ENCODE measurements at places on chromosomes 5 and 9.

GRCh38 chr9:20512106-20512505 lies 110.2 kb downstream of the MLLT3 start:
- DNase-seq, result peak; percentile 55

GRCh38 chr9:8241201-8241600 lies 441.6 kb upstream of the DMAC1 start:
- DNase-seq, result no peak

GRCh38 chr9:3480353-3480655 lies 45.5 kb downstream of the RFX3 start:
- no peak for DNase-seq

GRCh38 chr9:136297016-136297691 lies 6.7 kb downstream of the CCDC187 start:
- DNase-seq, result no peak

GRCh38 chr5:83589786-83590185 lies 118.2 kb downstream of the VCAN start:
- no peak for DNase-seq

GRCh38 chr9:131500939-131501541 lies 1.7 kb upstream of the POMT1 start:
- DNase-seq, result no peak

- DNase-seq, result no peak
Observed at GRCh38 chr9:3285365-3286161, 240.2 kb downstream of the RFX3 start.

DNA sequence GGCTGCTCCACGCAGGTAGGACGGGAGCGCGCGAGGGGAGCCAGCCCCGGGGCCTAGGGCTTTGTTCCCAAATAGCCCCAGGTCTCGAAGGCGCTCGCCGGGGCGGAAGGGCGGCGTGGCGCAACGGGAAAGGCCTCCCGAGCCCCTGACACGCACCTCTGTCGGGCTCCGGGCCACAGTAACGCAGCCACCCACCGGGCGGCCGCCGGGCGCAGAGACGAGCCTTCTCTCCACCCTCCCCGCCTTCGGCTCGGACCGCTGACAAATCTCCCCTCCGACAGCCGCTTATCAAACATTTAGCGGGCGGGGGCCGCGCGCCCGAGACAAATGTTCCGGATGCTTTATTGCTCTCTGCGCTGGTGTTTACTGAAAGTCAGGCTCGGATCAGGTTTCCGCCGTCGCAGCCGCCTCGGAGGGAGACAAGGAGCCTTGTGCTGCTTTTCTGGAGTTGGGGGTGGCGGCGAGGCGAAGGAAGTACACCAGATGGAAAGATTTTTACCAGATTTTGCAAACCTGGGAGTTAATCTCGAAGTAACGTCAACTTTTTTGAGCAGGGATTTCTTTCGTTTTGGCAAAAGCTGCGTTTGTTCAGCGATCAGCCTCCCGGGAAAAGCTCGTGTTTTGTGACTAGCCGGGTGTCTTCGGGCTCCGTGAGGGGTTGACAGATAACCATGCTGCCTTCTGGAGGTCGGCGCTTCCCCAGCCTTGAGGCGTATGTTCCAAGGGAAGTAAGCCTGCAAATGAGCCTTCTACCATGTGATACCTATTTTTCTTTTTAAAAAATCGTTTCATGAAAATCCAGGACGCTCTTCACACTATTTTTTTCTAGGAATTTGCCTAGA lies 950 bp downstream of the RGMB start:
- DNase-seq, result no peak

GRCh38 chr9:22050924-22051323 lies 41.8 kb upstream of the CDKN2B start:
- DNase-seq, result no peak

- no peak for DNase-seq
Observed at GRCh38 chr9:108994695-108995094, 18.6 kb downstream of the CTNNAL1 start.

DNA sequence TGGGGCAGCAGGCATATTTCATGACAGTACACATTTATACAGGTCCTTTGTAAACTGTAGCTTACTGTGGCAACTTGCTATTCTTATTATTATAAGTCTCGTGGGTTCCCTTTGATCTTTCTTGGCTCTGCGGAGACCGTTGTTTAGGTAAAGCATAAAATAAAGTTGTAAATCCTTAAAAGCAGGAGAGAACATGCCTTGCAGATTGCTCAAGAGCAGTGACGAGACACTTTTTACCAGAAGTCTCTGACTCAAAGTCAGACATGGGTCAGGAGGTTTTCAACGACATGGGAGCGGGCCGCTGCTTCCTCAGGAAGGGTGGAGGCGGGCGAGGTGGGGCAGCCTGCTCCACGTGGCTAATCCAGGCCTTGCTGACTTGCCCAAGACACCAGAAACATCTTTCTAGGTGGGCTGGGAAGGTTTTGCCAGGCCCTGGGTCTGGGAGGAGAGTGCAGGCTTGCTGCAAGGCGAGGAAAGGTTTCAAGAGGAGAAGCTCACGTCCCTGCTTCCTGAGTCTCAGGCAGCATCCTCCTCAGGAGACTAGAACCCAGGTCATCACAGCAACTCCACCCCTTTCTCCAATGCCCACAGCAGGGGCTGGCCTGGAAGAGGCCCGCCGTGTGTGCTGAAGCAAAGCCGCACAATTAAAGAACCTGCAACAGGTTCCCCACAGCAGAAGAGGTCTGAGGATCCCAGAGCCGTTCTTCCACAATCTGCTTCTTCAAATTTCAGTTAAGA lies 6.5 kb downstream of the TBC1D2 start:
- peak; percentile 46 for DNase-seq

DNA sequence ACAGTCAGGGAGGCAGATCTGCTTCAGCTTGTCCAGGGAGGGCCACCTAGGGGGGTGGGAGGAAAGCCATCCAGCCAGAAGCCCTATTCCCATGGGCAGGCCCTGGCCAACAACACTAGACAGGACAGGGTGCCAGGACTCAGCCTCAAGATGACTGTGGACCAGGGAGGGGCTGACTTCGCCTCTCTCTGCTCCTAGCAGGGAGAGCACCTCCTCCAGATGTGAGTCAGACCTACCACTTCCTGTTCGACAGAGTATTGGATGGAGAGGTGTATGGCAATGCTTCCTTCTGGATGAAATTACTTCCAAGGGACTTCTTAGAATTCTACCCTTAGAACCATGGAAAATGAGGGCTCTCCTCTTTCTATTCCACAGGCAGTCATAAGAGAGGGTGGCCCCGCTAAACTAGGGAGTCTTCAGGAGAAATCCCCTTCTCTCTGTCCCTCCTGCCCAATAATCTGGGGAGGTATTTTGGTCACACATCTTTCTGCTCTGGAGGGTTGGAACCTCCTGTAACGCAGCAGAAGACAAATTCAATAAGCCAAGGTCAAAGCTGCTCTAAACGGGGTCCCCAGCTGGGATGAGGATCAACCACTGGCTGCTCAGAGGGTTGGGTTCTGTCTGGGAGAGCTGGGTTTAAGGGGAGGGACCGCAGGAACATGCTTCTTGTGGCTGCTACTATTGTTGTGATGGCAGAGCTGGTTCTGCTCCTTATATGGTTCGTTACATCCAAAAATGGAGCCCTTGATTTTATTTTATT lies 23.2 kb upstream of the RCL1 start:
- no peak for DNase-seq

GRCh38 chr5:111010783-111011182 lies 60.7 kb upstream of the TSLP start:
- DNase-seq, result no peak

GRCh38 chr5:58969253-58969652 lies 386.4 kb downstream of the RAB3C start:
- DNase-seq, result no peak

DNA sequence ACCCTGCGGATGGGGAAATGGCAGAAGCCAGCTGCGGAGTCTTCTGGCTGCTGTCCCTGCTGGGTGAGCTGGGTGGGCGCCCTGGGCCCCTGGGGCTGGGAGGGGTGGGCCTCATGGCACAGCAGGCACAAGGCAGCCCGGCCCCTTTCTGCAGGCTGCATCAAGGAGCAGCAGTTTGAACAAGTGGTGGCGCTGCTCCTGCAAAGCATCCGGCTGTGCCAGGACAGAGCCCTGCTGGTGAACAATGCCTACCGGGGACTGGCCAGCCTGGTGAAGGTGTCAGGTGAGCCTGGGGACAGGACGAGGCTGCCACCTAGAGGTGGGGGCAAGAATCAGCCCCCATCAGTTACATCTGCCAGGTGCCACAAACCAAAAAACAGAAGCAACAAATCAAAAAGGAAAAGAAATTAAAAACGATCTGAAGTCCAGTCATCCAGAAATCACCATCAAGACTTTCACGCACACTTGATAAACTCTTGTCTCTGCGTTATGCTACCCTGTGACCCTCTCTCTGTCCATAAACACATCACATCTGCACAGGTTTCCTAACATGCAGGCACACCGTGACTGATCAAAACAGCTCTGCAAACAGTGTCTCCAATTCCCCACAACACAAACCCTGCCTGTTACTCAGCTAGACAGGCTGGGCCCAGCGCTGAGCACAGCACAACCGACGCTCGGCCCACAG lies 13.9 kb downstream of the REXO4 start:
- no peak for DNase-seq

GRCh38 chr9:4048441-4048840 lies 251.4 kb downstream of the GLIS3 start:
- DNase-seq, result peak; percentile 42

- no peak for DNase-seq
Observed at GRCh38 chr5:145450286-145450885, 384.8 kb downstream of the PRELID2 start.

GRCh38 chr5:123107343-123108244 lies 18.6 kb downstream of the PRDM6 start:
- DNase-seq, result no peak

- DNase-seq, result no peak
Observed at GRCh38 chr9:134159566-134160245, 4.7 kb downstream of the RNU6ATAC start.

DNA sequence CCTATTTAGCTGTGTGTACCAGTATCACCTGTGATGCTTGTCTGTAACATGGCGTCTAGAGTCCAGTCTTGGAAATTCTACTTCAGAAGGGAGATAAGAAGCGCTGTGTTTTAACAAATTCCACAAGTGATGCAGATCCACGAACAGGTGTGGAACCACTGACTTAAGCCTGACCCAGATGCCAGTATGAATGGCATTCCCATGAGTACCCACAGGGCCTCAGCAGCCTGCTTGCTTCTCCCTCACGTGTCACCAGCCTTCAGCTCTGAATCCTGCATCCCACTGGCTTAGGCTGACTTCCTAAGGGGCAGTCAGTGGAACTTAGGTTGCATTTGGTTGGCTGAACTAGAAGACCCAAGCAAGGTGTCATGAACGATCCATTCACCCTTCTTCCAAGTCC lies 8.5 kb upstream of the DENND1A start:
- DNase-seq, result no peak

GRCh38 chr9:1738511-1739100 lies 276.5 kb upstream of the SMARCA2 start:
- no peak for DNase-seq

DNA sequence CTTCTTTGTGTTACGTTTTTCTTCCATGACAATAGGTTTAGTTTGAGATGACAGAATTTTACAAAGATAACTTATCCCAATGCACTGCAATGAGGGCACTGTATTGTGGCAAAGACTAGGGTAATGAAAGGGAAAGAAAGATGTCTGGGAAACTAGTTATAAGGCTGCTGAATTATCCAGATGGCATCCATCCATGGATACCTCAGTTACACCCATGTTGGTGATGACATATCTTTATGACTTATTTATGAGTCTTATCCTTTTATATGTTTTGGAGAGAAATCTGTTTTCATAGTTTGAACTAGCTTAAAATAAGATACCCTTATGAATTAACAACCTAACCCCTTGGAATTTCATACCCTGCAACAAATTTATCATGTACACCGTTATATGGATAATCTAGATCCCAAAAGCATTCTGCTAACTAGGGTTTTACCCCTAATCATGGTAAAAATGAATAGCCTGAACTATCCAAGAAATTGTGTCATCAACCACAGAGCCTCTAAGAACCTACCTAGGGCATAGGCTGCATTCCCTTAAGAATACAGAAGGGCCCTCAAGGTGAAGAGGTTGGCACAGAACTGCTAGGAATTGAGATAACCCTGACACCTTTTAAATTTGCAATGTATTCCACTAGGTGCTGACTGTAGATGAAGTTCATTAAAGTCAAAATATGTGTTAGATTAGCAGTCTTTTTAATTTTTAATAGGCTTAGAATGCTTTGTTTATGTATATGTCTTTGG lies 49.5 kb upstream of the RORB start:
- no peak for DNase-seq

DNA sequence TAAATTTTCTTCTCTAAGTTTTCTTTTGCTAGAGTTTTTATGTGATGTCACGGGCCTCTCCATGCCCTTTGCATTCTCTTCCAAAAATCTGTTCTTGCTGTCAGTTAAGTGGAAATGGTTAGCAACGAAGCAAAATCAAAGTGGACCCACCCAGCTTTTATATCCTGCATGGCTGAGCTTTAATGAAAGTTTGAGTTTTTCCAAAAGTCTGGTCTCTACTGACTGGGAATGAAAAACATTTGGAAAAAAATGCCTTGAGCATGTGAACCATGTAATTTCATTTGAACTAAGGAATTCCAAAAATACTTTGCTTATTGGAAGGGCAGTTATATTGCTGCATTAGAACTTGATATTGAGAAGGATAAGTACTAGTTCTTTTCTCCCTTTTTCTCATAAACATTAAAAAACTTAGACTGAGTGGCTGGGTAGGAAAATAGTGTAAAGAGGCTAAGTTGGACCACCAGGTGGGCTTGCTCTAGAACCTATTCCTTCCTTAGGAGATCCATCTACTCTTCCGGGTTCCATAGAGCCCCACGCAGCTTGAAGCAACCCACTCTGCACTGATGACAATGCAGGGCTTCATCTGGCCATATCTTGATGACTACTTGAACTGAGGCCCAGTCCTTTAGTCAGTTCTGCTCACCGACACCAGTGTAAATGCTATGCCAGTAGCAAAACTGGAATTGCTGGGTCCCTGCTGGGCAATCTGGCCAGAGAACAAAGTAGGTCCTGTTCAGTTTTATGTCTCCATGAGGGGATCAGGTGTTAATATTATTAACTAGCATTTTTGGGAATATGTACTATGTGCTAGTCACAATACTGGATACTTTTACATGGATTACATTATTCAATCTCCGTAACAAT lies 17.4 kb upstream of the RIC1 start:
- DNase-seq, result no peak

- DNase-seq, result no peak
Observed at GRCh38 chr9:91312717-91313325, 48.9 kb downstream of the AUH start.

DNA sequence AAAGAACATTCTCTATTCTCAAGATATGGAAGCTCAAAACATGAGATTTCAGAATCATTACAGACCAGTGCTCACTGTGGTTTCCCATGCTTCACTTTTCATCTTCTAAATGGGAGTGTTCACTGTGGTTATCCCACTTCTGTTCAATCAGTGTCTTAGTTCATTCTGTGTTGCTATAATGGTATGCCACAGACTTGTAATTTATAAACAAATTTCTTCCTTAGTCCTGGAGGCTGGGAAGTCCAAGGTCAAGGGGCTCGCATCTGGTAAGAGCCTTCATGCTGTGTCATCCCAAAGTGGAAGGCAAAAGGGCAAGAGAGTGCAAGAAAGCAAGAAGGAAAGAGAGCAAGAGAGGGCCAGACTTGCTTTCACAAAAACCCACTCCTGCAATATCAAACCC lies 146.3 kb downstream of the TTC39B start:
- peak; percentile 16 for DNase-seq
